ENCODE measurements at places on chromosomes 11 and 22.

- DNase-seq, result no peak
These were observed 9.4 kb upstream of the IGLL5 start for GRCh38 chr22:22878211-22878570.

DNA sequence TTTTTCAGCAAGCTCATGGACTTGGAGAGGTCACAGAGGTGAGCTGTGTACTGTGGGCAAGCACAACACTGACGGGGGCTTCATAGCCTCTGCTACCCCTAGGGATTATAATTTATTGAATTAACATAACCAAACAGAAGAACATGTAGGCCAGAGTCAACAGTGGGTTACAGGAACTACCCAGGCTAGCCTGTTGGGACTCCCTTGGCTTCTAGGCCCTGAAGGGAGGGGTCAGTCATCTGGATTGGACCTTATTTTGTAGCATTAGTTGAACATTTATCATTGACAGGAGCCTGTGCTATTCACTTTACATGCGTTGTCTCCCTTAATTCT lies 56.9 kb downstream of the KREMEN1 start:
- no peak for DNase-seq

DNA sequence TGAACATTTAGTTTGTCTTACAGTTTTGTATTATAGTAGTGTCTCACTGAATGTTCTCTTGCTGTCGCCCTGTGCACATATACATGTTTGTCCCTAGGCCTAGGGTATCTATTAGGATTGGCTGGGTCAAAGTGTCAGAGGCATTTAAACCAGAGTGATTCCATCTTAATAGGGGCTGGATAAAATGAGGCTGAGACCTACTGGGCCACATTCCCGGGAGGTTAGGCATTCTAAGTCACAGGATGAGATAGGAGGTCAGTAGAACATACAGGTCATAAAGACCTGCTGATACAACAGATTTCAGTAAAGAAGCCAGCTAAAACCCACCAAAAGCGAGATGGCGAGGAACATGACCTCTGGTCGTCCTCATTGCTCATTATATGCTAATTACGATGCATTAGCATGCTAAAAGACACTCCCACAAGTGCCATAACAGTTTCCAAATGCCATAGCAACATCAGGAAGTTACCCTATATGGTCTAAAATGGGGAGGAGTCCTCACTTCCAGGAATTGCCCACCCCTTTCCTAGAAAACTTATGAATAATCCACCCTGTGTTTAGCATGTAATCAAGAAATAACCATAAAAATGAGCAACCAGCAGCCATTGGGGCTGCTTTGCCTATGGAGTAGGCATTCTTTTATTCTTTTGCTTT lies 82.6 kb downstream of the LDLRAD3 start:
- no peak for DNase-seq

GRCh38 chr22:26273011-26273675 lies 103.9 kb downstream of the SEZ6L start:
- no peak for DNase-seq

- DNase-seq, result no peak
These were observed 2.1 kb downstream of the ADM start for GRCh38 chr11:10307022-10307399.

DNA sequence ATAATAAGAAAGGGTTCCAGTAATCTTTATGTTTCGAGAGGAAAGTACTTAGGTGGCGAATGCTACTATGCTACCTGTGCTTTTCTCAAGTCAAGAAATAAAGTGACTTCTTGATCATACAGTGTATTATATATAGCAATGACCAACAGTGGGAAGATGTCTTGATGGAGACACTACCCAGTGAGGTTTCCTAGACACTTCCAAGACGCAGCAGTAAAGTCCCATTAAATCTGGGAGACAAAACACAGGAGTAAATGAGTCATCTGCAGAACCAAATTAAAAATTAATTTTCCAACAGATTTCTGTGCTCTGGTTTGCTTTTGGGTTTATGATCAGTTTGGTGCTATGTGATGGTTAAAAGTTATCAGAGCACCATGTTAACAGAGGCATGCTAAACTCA lies 29.1 kb upstream of the RAB38 start:
- no peak for DNase-seq

- DNase-seq, result no peak
These were observed 11.1 kb downstream of the OTOG start for GRCh38 chr11:17558025-17558780.

Measured in AG09319 (cell line).